ENCODE measurements at places on chromosomes 6 and 20.

DNA sequence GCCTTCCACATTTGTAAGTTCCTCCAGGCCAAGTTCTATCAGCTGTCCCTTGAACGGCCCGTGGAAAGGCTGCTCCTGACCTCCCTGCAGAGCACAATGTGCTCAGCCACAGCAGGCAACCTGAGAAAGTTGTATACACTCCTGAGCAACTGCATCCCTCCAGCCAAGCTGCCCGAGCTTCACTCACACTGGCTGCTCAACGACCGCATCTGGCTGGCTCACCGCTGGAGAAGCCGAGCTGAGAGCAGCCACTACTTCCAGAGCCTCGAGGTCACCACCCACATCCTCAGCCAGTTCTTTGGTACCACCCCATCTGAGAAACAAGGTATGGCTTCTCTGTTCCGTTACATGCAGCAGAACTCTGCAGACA, 2.1 kb downstream of the ZSWIM1 start:
- DNase-seq, result no peak

DNA sequence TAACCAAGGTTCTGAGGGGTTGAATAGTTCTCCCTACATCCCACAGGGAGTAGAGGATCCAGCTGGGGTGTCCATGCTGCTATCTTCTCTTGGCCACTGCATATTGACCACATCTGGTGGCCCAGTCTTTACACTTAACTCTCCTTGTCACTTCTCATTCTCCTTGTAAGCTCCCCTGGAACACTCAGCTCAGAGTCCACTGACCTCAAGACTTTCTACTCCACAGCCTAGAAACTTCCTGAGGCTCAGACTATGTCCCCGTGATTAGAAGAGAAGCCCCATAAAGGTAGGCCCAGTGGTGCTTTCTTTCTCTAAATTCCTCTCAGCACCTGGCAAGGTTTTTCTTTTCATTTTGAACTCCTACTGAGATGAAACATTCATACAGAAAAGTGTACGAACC, 13.3 kb upstream of the ZFAND3 start:
- no peak for DNase-seq

- no peak for DNase-seq
These were observed 226.8 kb downstream of the EYA4 start for GRCh38 chr6:133467982-133468380.

DNA sequence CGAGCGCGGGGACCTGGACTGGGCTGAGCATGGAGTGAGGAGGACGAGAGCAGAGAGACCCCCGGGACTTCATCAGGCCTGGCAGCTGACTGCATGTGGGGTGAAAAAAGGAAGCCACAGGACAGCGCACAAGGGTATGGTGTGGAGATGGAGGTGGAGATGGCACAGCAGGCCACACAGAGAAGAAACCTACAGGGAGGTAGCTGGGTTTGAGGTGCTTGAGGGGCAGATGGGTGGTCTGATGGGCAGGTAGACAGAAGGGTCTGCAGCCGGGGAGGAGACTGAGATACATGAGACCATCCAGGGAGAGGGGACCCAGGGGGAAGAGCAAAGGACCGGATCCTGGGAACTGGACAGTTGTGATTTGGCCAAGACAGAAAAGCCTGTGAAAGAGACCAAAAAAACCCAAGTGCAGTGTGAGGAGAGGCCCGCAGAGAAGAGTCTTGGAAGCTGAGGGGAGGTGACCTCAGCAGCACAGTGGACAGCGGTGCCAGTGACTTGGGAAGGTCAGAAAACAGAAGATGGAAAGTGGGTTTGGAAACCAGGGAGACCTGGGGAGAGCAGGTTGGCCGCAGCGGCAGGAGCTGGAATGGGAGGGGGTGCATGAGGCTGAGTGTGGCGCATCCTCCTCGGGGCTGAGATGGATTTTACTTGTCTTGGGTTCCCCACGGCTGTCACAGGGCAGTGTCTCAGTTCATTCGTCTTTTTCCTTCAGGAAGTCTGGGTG, 5.5 kb downstream of the HLA-DPB1 start:
- no peak for DNase-seq

DNA sequence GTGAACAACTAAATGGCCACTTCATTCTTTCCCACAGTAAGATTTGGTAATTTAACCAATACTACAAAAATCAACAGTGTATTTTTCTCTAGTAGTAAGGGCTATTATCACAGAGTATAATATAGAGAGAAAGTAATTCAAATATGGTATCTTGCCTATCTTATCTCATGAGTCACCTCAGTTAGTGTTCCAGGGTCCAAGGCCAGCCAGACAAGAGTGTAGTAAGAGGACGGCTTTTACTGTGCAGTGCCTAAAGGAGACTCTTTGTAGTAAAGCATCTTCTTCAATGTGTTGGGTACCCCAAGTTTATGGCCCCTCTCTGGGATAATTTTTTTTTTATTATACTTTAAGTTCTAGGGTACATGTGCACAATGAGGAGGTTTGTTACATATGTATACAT, 607.4 kb downstream of the PKHD1 start:
- no peak for DNase-seq

DNA sequence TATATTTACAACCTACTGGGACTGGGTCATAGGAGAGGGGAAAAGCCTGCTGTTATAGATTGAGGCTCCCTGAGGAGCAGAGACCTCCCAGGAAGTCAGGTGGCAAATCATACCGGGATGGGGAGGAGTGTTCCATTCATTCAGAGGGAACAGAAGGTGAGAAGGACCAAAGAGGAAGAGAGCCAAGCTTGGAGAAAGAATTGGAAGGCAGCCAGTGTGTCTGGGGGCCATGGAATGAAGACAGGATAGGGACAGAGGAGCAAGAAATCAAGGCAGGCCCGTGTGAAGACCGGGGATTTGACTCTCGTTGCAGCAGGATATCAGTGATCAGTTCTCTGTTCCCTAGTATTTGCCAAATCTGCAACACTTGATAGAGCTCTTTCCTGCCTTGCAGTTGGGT, 5.7 kb upstream of the ZNF217 start:
- no peak for DNase-seq

DNA sequence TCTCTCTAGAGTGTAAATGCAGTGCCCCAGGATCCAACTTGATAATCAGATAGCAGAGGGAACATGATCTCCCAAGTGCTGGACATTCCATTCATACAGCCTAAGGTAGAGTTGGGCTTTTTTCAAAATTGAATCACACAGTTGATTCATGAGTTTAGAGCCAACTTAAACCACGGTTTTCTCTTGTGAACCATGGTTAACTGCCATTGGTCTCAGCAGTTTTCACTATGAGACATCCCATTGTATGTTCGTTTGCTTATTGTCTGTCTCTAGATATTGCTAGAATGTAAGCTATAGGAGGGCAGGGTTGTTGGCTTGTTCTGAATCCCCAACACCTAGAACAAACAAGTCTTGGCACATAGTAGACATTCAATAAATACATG, 37.2 kb upstream of the TAF8 start:
- no peak for DNase-seq

DNA sequence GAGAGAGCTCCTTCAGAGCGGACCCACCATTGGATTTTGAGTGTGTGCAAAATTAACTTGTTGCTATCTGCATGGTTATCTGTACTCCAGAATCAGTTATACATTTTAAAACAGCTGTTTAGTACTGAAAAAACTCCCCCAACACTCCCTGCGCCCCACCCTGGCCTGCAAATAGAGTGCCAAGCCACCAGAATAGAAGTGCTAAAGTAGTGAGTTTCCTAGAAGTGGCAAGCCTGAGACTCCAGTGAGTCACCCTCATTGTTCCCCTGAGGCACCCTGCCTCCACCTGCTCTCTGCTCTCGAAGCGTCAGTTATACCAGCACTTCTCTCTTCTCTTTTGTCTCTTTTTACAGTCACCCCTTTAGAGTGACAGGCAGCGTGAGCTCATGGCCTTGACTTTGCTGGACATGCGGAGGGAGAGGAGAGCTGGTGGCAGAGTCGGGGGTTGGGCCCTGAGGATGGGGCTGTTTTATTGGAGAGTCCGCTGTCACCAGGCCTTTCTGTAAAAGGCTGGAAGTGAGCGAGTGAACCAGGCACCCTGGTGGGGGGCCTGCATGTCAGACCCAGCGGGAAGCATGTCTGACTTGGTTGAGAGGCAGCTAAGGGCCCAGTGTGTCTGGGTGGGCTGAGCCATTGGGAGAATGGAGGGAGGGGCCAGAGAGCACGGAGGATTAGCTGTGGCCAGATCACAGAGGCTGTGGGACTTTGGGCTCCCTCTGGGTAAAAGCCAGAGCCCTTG, 10.4 kb downstream of the IGF2R start:
- DNase-seq, result peak; percentile 57

DNA sequence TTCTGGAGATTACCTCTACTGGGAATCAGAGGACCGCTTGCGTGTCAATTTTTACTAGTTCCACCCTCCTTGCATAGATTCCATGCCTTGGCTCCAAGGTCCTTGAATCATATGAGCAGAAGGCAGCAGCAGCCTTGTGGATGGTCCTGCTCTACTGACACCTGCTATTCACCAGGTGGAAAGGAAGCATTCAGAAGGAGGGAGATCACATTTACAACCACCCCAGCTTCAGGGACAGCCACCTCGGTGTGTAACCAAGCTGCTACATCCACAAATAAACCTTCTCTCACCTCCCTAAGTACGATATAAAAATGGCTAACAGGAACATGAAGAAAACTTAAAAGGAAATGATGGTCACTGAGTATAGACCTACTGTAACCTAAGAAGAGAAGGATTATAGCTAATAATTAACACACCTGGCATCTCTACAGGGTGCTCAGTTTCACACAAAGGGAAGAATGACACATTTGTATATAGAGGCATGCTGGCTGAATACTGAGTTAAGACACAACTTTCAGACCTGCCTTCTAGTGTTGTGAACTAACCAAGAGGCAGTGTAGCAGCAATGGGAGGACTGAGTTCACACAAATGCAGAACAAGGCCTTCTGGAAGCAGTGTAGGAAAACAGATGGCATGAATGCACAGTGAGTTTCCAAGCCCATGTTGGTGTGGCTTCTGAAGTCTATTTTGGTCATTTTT, 46.3 kb upstream of the SRPK1 start:
- DNase-seq, result no peak

GRCh38 chr6:169828176-169828575, 76.8 kb downstream of the ERMARD start:
- no peak for DNase-seq

GRCh38 chr20:46268131-46268614, 40.1 kb downstream of the CDH22 start:
- DNase-seq, result no peak

DNA sequence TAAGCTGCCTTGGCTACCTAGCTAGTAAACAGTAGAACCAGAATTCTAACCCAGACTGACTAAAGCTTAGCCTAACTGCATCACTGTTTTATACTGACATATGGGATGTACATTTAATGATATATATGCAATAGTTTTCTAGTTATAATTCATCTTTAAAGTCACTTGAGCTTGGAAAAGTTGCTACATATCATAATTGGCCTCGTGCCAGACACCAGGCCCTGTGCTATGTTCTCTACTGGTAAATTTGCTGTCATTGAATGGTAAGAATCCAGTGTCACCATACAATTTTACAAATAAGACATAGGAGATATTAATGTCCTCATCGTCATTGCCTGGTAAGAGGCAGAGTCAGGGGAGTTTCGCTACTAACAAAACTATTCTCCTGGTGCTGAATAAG, 396.8 kb downstream of the CDKAL1 start:
- no peak for DNase-seq

GRCh38 chr6:127980996-127981395, 80.1 kb upstream of the THEMIS start:
- DNase-seq, result no peak

DNA sequence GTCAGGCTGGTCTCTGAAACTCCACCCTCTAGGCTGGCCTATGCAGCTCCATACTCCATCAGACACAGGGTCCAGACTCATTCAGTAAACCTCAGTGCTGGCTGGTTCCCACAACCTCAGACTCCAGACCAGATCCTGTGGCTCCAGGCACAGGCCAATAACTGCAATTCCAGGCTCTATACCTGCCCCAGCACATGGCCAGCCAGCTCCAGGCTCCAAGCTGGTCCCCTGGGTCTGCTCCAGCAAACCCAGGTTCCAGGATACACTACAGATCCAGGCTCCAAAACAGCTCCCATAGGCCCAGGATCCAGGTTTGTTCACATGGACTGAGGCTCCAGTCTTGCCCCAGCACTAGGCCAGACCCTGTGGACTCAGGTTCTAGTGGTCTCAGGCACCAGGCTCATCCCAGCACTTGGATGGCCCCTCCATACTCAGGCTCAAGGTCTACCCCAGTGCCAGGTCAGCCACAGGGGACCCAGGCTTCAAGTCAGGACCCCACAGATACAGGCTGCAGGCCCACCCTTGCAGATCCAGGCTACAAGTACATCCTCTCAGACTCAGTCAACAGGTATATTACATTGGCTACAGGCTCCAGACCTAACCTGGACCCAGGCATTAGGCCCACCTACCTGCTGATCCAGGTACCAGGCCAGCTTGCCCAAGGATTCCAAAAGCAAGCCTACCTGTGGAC, 117.6 kb upstream of the TMEM170B start:
- no peak for DNase-seq

DNA sequence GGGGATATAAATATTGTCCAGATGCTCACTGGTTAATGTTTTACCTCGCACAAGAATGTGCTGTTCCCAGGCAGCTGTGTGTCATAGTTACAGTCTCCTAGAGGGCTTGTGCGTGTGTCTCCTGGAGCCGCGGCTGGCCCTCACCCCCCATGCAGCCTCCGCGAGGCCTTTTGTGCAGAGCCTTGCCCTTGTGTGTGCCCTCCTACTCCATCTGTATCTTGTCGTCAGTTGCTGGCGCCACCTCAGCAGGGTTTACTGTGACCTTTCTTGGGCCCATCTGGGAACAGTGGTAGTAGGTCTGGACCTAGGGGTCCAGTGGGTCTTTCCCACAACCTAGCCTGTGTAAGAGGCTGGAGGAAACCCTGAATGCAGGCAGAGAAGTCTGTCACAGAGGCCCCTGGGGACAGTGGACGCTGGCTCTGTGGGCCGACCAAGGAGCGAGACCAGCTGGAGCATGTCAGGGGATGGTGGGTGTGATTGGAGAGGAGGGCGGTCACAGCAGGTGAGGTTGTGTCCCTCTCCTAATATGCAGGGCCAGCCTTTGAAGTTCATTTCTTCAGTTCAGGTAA, 35.2 kb downstream of the PPP1R14C start:
- no peak for DNase-seq

- no peak for DNase-seq
These were observed 38.7 kb downstream of the ZBTB2 start for GRCh38 chr6:151352410-151353396.

GRCh38 chr6:148548065-148548748, 198.6 kb upstream of the UST start:
- DNase-seq, result no peak

- no peak for DNase-seq
These were observed 68.1 kb downstream of the PHF20 start for GRCh38 chr20:35839904-35840303.

DNA sequence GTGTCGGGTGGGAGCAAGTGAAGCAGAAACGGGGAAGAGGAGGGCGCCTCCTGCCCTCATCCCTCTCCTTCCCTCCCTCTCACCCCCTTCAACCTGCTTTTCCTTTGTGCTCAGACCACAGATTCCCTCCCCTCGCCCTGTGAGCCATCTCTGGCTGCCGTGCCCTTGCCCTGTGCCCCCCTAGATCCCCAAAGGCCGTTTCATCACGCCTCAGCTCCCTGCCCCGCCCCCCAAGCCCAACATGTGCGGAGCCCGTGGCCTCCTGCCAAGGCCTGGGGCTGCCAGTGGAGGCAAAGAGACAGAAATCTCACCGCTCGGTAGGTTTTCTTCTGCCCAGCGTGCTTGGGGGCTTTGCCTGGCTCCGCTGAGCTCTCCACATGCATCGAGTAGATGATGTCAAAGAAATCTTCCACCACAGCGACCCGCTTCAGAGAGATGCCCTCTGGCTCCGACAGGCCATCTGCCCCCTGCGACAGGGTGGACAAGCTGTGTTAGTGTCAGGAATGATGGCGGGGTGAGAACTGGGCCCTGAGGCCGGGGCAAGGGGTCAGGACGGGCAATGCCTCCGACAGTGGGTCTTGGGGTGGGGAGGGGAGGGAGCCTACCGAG, 57.6 kb downstream of the NOL4L start:
- DNase-seq, result no peak

- no peak for DNase-seq
These were observed at the start of gene PLA2G7 for GRCh38 chr6:46734867-46735719. Gene PLA2G7, minus strand, starts transcription at chr6:46735375. Its CDS starts 12,484 bp downstream, at chr6:46722891.
